ENCODE measurements at places on chromosomes 5 and 9. TPM values are rescaled to one million over a fixed set of nuclear protein-coding genes. Genes with fewer than 3 reads are reported as not detected.

The ENTPD2 gene
- 5.5 TPM for polyA plus RNA-seq

The CDC25C gene
- polyA plus RNA-seq = not detected

The DMRTA1 gene
- 2.6 TPM for polyA plus RNA-seq

The NR5A1 gene
- polyA plus RNA-seq = not detected

The CMBL gene
- 243 TPM for polyA plus RNA-seq

The ENTREP1 gene
- polyA plus RNA-seq = 7.5 TPM

The TAS2R1 gene
- polyA plus RNA-seq = not detected

The SHROOM1 gene
- polyA plus RNA-seq = 7.8 TPM

The ARID3C gene
- not detected for polyA plus RNA-seq

The ADGRD2 gene
- polyA plus RNA-seq = not detected

The RMRP gene
- polyA plus RNA-seq = not detected

The NDOR1 gene
- polyA plus RNA-seq = 5.9 TPM

The SLC4A9 gene
- 29.9 TPM for polyA plus RNA-seq

The CAVIN4 gene
- 0.24 TPM for polyA plus RNA-seq

The IGIP gene
- polyA plus RNA-seq = 13.2 TPM

The INSYN2B gene
- not detected for polyA plus RNA-seq

The PITX1 gene
- polyA plus RNA-seq = not detected

The IL3 gene
- polyA plus RNA-seq = not detected

The KCNMB1 gene
- 2.1 TPM for polyA plus RNA-seq

The TBC1D2 gene
- polyA plus RNA-seq = 7.7 TPM

The ENHO gene
- polyA plus RNA-seq = 2.7 TPM

The TAF1L gene
- not detected for polyA plus RNA-seq

The ANGPTL2 gene
- polyA plus RNA-seq = 4.3 TPM

Data from kidney (tissue), 22 donors.